ENCODE measurements at places on chromosomes 1 and 21.
A peak's percentile ranks its signal among the peaks of the same experiment; 100 is the strongest.

DNA sequence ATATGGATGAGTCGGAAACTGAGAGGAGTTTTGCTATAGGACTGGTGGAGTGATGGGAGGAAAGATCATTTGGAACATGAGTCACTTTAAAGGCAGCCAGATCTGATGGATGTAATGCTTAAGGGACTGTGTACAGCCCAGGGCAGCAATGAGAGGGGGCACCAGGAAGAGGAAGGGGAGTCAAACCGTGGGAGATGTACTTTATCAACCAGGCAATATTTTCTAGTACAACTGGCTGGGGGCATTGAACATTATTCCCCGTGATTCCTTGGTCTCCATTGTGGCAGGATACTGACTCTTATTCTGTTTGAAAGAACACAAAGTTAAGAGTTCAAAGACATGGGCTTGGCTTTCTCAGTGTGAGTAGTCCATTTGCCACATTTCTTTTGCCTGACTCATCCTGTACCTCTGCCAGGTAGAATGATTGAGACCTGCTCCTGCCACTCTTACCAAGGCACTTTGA is 268.2 kb upstream of the NR5A2 start:
- no peak for DNase-seq

GRCh38 chr1:9753121-9753531 is 70.6 kb downstream of the CLSTN1 start:
- peak; percentile 44 for DNase-seq

GRCh38 chr1:150557065-150557600 is 7.9 kb downstream of the ADAMTSL4 start:
- no peak for DNase-seq

DNA sequence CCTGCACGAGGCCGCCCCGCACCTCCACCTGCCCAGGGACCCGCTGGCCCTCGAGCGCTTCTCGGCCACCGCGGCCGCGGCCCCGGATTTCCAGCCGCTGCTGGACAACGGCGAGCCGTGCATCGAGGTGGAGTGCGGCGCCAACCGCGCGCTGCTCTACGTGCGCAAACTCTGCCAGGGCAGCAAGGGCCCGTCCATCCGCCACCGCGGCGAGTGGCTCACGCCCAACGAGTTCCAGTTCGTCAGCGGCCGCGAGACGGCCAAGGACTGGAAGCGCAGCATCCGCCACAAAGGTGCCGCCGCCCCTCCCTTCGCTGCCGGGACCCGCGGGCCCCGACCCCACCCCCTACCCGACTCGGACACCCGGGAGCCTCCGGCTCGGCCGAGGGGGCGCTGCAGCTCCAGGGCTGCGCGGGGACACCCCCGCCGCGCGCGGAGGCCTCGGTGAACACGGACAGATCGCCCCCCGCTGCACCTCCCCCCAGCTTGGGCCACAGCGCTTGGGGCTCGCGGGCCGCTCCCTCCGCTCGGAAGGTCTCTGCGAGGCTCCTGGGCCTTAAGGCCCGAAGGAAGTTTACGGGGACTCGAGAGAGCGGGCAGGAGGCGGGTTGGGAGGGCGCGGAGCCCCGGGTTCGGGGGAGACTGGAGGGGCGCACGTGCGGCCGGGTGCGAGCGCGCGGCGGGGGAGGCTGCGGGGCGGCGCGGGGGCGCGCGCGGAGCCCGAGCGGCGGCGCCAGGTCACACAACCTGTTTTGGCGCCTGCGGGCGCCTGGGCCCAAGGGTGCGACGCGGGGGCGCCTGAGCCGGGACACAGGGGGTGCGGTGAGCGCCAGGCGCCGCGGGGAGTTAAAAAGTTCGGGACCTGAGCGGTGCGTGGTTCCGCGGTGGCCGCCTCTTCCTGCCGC is 1.2 kb downstream of the SAMD11 start:
- peak; percentile 63 for DNase-seq

DNA sequence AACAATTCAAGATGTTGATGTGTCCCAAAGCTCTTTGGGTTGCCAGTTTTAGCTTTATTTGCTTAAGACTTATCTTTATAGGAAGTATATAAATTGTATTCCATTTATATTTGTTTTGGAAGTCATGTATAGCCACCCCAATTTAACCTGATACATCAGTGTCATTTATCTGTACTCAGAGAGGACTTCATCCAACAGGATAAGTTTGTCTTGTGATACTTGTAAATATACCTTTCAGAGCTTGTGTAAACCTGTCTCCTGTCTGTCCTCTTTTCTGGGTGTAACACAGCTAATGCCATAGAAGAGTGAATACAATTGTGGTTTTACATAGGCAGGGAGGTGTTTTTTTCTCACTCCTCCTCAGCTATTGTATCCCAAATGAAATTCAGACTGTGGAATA is 10.4 kb downstream of the PTGFR start:
- DNase-seq = no peak

DNA sequence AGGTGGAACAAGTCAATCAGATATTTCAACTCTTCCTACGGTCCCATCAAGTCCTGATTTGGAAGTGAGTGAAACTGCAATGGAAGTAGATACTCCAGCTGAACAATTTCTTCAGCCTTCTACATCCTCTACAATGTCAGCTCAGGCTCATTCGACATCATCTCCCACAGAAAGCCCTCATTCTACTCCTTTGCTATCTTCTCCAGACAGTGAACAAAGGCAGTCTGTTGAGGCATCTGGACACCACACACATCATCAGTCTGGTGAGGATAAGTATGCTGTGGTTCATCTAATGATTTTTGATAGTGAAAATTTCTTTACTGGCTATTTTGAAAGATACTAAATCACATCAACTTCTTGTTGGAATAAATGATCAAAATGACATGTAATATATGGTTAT is 67.7 kb upstream of the MPC2 start:
- no peak for DNase-seq

DNA sequence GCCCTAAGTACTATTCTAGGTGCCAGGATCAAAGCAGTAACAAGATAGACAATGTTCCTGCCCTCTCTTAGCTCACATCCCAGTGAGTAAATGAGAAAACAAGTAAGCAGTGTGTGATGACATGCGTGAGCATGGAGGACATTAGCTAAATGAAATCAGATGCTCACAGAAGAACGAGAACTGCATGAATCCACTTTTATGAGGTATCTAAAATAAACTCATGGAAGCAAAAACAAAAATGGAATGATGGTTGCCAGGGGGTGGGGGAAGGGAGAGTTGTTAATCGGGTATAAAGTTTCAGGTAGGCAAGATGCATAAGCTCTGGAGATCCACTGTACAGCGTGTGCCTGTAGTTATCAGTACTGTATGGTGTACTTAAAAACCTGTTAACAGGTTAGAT is 195.1 kb downstream of the HHAT start:
- DNase-seq = no peak

- DNase-seq = no peak
Measured at GRCh38 chr1:190328361-190328760, 149.3 kb downstream of the BRINP3 start.

- no peak for DNase-seq
Measured at GRCh38 chr1:212727386-212728181, 27.9 kb upstream of the BATF3 start.

GRCh38 chr1:117605774-117606648 is at the start of gene TENT5C:
Gene TENT5C (plus strand): TSS chr1:117606048. CDS start chr1:117622869, 16,821 bp downstream.
- peak; percentile 98 for DNase-seq

DNA sequence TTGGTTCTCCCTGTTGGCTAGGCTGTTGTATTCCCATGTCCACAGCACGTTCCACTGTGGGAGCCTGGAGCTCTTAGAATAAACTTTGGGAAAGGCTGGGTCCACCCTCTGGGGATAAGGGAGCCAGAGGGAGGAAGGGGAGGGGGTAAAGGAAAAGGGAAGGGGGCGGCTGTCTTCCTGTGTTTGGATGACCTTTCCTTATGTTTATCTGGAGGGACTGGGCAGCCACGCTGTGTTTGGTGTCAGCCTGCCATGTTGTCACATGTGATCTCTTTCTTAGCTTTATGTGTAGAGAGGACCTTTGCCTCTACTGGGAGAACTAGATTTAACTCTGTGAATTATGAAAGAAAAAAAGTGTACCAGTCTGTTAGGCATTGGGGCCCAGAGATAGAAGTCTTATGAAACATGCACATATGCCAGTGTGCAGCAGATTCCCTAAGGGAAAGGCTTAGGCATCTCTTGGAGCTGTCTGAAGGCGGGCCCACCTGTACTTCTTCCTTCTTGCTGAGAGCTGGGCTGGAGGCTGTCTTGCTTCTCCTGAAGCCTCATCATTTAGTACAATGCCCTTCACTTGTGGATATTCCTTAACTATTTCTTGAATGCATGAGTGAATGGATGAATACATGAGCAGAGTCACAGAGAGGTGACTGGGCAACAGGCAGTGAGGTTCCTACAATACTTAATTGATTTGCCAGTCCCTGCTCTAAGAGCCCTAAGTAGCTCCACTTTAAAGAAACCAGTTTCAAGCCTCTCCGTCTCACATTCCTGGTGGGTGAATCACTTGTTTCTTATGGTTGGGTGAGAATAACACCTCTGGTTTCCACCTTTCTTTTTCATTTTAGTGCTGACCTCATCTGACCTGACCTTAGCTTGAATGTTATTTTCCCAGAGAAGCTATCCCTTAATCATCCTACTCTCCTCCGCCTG is 62.5 kb upstream of the ARHGAP29 start:
- peak; percentile 78 for DNase-seq

DNA sequence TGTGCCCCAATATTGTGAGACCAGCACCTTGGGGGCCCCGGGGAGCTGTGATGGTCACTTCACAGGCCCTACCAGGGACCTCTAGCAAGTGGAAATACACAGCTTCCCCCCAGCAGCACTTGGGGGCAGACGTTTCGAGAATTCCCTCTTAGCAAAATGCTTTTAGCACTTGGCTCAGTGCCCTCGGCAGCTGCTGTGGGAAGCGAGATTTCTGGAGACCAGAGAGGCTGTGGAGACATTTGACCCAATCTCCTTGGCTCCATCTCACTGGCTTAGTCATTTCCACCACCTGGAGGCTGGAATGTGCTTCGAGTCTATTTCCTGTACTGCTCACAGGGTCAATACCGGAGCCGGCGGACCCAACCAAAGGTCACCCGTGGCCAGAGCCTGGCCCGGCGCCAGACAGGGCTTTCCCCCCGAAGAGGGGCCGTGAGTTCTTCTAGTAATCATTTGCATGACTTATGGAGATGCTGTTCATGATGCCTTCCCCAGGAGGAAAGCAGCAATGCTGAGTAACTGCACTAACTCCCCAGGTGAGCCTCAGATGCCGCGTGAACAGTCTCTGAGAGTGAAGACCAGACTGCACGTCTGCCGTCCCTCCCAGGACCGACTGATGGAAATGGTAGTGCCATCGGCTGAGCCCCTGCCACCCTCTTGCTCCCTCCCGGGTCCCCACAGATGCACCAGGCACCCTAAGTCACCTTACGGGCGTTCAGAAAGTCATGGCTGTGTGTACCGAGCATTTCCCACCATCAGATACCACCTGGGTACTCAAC is 4.4 kb upstream of the C2CD2 start:
- peak; percentile 89 for DNase-seq

DNA sequence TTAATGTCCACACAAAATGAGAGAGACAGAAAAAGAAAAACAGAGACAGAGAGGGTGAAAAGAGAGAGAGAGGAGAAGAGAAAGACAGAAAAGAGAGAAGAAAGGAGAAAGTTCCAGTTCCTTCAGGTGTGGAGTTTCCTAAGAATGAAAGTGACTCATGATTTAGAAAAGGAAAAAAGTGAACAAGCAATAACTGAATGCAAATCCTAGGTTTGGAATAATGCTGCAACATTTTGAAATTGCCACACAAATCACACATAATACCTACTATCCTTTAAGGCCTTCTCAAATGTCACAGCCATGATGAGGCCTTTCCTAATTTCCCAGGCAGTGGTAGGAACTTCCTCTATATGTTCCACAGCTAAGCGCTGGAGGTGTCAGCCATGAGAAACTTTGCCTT is 31.5 kb upstream of the XPR1 start:
- DNase-seq = no peak

DNA sequence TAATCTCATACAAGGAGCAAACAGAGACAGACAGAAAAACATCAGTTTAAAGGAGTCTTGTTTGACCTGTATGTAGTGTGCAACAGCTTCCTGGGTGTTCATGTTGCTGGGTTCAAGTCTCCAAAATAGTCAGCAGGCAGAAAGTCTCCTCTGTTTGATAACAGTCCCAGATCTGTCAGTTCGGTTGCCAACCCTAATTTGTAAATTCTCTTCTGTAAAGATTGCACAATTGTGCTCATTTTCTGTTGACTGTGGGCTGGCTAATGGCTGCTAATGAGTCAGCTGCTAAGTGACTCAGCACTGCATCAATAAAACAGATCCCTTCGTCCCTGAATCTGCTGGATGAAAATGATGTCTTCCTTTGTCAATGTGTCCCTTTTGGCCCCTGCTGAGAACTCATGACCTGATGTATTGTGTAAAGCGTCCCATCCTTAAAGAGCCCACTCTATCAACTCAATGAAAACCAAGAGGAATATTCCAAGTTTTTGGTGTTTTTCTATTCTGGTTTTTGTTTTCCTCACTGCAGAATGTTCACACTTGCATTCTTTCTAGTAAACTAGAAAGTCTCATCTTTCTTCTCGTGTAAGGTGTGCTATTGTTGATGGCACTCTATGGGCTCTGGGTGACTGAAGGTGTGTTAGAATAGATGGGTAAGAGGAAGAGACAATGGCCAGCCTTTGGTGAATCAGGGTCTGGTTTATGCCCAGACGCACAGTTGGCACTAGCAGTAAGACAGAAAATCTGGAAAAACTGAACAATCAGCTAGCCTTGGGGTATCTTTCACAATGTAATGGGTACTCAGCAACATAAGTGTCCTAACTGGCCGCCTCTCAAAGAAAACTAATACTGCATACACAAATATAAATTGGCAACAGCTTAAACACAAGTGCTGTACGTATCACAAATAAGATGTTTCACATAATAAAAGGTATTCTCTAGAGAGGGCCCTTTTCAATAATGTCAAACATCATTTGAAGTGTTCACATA is 75.1 kb upstream of the SIPA1L2 start:
- peak; percentile 67 for DNase-seq

DNA sequence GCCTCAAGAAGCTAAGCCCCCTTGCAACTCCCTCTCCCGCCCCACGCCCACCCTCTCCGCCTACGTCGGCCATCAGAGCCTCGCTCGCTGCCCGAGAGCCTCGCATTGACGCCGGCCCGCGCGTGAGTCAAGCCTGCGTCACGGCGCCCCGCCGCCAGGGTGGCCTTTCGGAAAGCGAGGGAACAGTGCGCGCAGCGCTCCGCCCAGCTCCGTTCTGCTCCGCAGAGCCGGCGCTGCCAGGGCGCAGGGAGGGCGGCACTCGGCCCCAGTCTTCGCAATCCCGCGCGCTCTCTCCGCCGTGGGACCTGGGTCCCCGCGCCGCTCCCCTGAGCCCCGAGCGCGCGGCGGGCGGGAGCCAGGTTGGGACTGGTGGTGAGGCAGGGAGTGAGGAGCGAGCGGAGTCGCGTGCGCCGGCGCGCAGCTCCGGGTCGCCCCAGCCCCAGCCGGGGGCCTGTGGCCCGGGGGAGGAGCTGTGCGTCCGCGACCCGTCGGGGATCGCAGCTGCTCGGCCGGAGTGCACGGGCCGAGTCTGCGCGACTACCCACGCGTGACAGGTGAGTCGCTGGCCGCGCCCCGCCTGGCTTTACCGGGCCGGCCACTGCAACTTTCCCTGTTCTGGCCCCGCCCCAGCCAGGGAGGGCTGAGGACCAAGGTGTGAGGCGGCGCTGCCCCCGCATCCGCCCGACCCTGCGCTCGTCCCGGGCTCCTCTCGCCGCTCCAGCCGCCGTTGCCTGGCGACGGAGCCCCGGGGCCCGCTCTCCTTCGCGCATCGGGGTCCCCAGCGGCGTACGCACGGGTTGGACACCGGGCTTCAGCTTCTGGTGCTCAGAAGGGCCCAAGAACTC is at the start of gene SLC6A17:
TSS of gene SLC6A17 (plus strand) at position 165 of the 845 bp plus-strand sequence. CDS start 16,436 bp downstream, outside the sequence.
- DNase-seq = no peak

Measured in lung (tissue), 17 donors.